ENCODE measurements at places on chromosomes 4 and X. TPM values are rescaled to one million over a fixed set of nuclear protein-coding genes. Genes with fewer than 3 reads are reported as not detected.

GRCh38 chrX:67777148-67777547 is 233.3 kb downstream of the AR start:
- no peak for DNase-seq
- no peak overlapping the region for H3K4me3 ChIP-seq
- H3K4me1 ChIP-seq, result no peaks in the 10 kb centered on the region
- H3K36me3 ChIP-seq, result no peaks in the 10 kb centered on the region

DNA sequence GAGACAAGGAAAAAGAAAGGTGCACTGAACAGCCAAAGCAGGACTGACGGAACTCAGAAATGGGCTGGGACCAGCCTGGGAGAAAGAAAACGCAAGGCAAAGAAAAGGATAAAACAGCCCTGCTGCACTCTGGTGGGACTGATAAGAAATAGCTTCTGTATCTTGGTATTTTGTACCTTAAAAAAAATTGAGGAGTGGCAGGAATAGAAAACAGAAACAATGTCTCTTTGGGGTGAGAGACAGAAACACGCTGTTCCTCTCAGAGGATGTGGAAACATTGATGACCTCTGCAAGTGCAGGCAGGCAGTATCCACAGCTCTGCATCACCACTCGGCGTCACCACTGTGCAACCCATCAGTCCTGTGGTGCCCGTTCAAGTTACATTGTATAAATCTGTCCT is 152.5 kb upstream of the SPRY1 start:
- no peaks in the 10 kb centered on the region for H3K27me3 ChIP-seq
- no peak overlapping the region for H3K4me3 ChIP-seq
- H3K27ac ChIP-seq, result no peak overlapping the region
- DNase-seq, result no peak
- no peaks in the 10 kb centered on the region for H3K36me3 ChIP-seq

- no peak overlapping the region for H3K27ac ChIP-seq
- no peaks in the 10 kb centered on the region for H3K4me1 ChIP-seq
- no peak overlapping the region for H3K4me3 ChIP-seq
- DNase-seq, result no peak
- H3K27me3 ChIP-seq, result no peaks in the 10 kb centered on the region
Measured at GRCh38 chr4:21304540-21304887, 604.3 kb downstream of the PACRGL start.

Gene CLDN22
- not detected for total RNA-seq

Gene CXCL1
- total RNA-seq, result not detected

GRCh38 chr4:48830706-48831531 is at the start of gene OCIAD1:
Gene OCIAD1, plus strand, starts transcription at chr4:48831088. Its CDS starts 1,537 bp downstream, at chr4:48832625.
- peaks cover 21% of the 10 kb centered on the region for H3K4me1 ChIP-seq
- peak within 1 kb of the TSS; percentile 96 for H3K27ac ChIP-seq
- DNase-seq, result peak; percentile 92
- H3K4me3 ChIP-seq, result peak within 1 kb of the TSS; percentile 90

Gene ADH6
- total RNA-seq, result not detected

Gene MAGEA4
- total RNA-seq, result not detected

- H3K27ac ChIP-seq, result peak overlapping the region; percentile 85
- peak; percentile 61 for DNase-seq
- H3K27me3 ChIP-seq, result no peaks in the 10 kb centered on the region
- H3K4me1 ChIP-seq, result peaks cover 31% of the 10 kb centered on the region
- H3K36me3 ChIP-seq, result no peaks in the 10 kb centered on the region
- H3K4me3 ChIP-seq, result peak overlapping the region; percentile 78
Measured at GRCh38 chr4:55545641-55546505, 836 bp downstream of the CLOCK start.

DNA sequence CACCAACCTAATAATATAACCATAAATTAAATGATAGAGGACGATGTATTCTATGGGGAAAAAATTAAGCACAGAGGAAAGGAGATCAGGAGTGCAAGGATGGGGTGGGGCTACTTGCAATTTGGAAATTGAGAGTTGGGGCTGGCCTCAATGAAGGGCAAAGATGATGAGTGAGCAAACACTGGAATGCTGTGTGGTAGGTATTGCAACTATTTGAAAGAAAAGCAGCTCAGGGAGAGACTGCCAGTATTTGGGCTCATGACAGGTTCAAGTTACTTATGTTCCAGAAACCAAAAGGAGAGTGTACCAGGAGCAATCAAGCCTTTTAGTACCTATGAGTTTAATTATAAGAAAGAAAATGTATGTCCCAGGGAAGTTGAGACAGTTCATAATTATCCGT is 47.4 kb downstream of the ASIC5 start:
- no peak for DNase-seq
- H3K27ac ChIP-seq, result no peak overlapping the region
- no peaks in the 10 kb centered on the region for H3K36me3 ChIP-seq
- no peak overlapping the region for H3K4me3 ChIP-seq
- H3K27me3 ChIP-seq, result no peaks in the 10 kb centered on the region

DNA sequence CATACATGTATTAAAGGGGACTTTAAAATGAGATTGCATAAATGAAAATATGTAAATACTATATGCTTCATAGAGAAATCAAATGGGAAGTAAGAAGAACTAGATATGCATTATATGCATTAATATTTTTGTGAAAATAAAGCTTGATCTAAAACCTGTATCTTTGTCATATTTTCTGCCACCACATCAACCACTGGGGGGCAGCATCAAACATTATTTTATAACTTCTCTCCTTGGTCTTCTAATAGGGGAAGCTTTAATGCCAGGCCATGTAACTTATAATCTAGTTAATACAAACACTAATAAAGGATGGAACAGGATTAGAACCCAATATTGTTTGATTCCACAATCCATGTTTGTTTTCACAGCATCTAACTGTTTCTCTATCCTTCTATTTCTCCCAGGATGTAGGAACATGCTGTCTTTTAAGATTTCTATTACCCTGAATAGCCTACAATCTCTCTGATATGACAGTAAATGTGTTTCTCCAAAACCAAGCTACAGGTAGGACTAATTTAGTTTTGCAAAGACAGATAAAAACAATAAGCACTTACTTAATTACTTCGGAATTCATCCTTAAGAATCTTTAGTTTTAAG is 10.0 kb downstream of the QRFPR start:
- no peaks in the 10 kb centered on the region for H3K4me1 ChIP-seq
- H3K36me3 ChIP-seq, result no peaks in the 10 kb centered on the region
- peaks cover 7% of the 10 kb centered on the region for H3K27me3 ChIP-seq
- no peak overlapping the region for H3K4me3 ChIP-seq

DNA sequence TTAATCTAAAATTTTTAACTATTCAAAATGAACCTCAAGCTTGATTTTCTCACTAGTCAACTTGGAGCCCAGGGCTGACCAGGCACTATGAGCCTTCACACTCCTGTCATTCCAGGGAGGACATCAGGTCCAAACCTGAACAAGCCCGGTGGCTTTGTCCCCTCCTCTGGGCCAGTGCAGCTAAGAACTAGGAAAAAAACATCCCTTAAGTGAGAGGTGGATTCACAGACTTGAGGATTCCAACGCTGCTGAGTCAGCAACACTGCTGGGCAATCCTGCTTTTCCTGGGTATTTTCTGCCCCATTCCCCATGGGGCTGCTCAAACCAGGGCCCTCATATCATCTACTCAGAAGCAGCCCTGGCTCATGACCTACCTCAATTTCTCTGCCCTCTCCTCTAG is 4.0 kb downstream of the RNF212 start:
- H3K36me3 ChIP-seq, result no peaks in the 10 kb centered on the region
- no peak overlapping the region for H3K27ac ChIP-seq
- no peak for DNase-seq
- H3K27me3 ChIP-seq, result no peaks in the 10 kb centered on the region
- H3K4me1 ChIP-seq, result no peaks in the 10 kb centered on the region

GRCh38 chrX:80513625-80514024 is 93.4 kb downstream of the TENT5D start:
- H3K27me3 ChIP-seq, result no peaks in the 10 kb centered on the region
- H3K4me3 ChIP-seq, result no peak overlapping the region
- H3K4me1 ChIP-seq, result no peaks in the 10 kb centered on the region
- no peak for DNase-seq
- no peaks in the 10 kb centered on the region for H3K36me3 ChIP-seq

Gene ATP2B3
- total RNA-seq, result not detected

- H3K36me3 ChIP-seq, result no peaks in the 10 kb centered on the region
- no peak overlapping the region for H3K27ac ChIP-seq
- H3K4me3 ChIP-seq, result no peak overlapping the region
- no peaks in the 10 kb centered on the region for H3K27me3 ChIP-seq
- no peaks in the 10 kb centered on the region for H3K4me1 ChIP-seq
Measured at GRCh38 chrX:146921204-146921603, 106.7 kb upstream of the CXorf51A start.

GRCh38 chr4:26936284-26937065 is 75.8 kb downstream of the STIM2 start:
- no peaks in the 10 kb centered on the region for H3K27me3 ChIP-seq
- no peak overlapping the region for H3K27ac ChIP-seq
- DNase-seq, result no peak
- peak overlapping the region; percentile 17 for H3K4me3 ChIP-seq

Gene GABRQ
- total RNA-seq, result not detected

Gene MAD2L1
- total RNA-seq, result 6.3 TPM

GRCh38 chrX:13821738-13822137 is 4.8 kb upstream of the GPM6B start:
- H3K4me1 ChIP-seq, result no peaks in the 10 kb centered on the region
- DNase-seq, result no peak
- no peak overlapping the region for H3K4me3 ChIP-seq
- no peaks in the 10 kb centered on the region for H3K27me3 ChIP-seq
- no peak overlapping the region for H3K27ac ChIP-seq
- no peaks in the 10 kb centered on the region for H3K36me3 ChIP-seq

DNA sequence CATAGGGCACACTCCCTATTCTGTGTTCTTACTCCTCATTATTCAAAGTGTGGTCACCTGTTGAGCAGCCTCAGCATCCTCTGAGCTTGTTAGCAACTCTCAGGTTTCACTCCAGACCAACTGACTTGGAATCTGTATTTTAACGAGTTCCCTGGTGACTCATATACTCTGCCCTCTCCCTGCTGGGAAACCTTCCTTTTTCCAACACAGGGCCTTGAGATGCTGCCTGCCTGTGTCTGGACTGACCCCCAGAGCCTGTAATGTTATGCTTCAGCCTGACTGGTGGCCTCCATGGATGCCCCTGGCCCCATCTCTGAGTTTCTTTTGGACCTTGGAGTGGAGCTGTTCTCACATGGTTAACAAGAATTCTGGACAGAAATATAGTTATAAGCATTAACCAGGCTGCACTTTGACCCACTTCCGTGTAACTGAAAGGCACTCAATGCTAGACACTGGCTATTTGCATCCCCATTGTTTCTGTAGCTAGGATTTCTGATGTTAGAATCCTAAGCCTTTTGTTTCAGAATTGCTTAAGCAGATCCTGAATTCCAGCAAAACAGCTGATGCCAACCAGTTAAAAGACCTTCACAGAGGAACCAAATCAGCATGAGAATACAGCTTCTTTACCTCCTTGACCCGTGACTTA is 262.6 kb downstream of the STIM2 start:
- no peaks in the 10 kb centered on the region for H3K4me1 ChIP-seq
- no peaks in the 10 kb centered on the region for H3K36me3 ChIP-seq
- no peak overlapping the region for H3K27ac ChIP-seq
- no peak for DNase-seq
- no peak overlapping the region for H3K4me3 ChIP-seq

- H3K4me3 ChIP-seq, result no peak overlapping the region
- H3K27me3 ChIP-seq, result no peaks in the 10 kb centered on the region
- DNase-seq, result no peak
- no peak overlapping the region for H3K27ac ChIP-seq
- no peaks in the 10 kb centered on the region for H3K4me1 ChIP-seq
- no peaks in the 10 kb centered on the region for H3K36me3 ChIP-seq
Measured at GRCh38 chr4:32243926-32244325, 1523.8 kb downstream of the PCDH7 start.

- DNase-seq, result no peak
- H3K4me1 ChIP-seq, result no peaks in the 10 kb centered on the region
- H3K4me3 ChIP-seq, result no peak overlapping the region
- no peaks in the 10 kb centered on the region for H3K36me3 ChIP-seq
Measured at GRCh38 chrX:141724186-141724585, 25.6 kb upstream of the SPANXD start.

Gene CYLC1
- total RNA-seq, result not detected

- H3K4me1 ChIP-seq, result no peaks in the 10 kb centered on the region
- no peak overlapping the region for H3K27ac ChIP-seq
- H3K36me3 ChIP-seq, result no peaks in the 10 kb centered on the region
- no peaks in the 10 kb centered on the region for H3K27me3 ChIP-seq
- no peak overlapping the region for H3K4me3 ChIP-seq
Measured at GRCh38 chr4:61210186-61210939, 10.2 kb downstream of the ADGRL3 start.

- H3K4me3 ChIP-seq, result no peak overlapping the region
- no peak overlapping the region for H3K27ac ChIP-seq
- no peaks in the 10 kb centered on the region for H3K36me3 ChIP-seq
- no peak for DNase-seq
- no peaks in the 10 kb centered on the region for H3K4me1 ChIP-seq
Measured at GRCh38 chr4:40379248-40379647, 44.1 kb downstream of the CHRNA9 start.

DNA sequence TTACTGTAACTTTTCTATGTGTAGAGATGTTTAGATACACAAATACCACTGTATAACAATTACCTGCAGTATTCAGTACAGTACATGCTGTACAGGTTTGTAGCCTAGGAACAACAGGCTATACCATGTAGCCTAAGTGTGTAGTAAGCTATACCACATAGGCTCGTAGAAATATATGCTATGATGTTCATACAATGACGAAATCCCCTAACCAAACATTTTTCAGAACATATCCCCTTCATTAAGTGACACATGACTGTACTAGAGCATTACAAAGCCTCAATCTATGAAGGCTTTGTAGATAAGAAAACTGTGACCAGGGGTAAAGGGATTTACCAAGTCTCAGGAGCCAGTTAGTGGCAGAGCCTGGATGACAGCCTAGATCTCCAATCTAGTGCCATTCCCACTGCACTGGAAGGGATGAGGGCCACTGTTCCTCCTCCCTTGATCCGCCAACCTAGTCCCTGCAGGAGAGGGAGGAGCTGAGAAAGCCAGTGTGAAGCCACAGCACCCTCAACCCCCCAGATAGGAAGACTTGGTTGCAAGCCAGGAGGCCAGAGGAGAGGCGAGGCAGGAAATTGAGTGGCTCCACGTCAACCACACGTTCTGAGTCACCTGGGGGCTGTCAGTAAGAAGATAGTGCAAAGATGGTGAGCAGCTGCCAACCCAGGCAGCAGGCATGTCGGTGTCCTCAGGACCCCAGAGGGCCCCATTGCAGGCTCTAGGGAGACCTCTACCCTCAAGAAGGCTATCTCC is 227.7 kb downstream of the BCOR start:
- no peak overlapping the region for H3K27ac ChIP-seq
- no peaks in the 10 kb centered on the region for H3K27me3 ChIP-seq
- no peak overlapping the region for H3K4me3 ChIP-seq
- no peaks in the 10 kb centered on the region for H3K36me3 ChIP-seq
- peak; percentile 19 for DNase-seq
- H3K4me1 ChIP-seq, result peaks cover 12% of the 10 kb centered on the region

DNA sequence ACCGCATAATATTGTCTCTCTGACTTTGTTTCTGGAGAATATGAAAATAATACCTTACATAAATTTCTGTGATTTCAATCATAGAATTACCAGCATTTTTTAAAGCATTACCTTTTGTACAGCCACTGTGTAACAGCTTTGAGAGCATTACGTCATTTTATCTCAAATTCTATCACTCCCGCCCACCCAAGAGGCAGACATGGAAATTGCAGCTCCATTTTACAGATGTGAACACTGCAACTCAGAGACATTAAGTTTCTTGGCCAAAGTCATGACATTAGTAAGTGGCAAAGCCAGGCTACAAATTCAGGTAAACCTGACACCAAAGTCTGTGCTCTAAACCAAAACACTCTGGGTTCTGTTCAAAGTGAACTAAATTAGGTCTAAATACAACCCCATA is 33.6 kb upstream of the KDR start:
- H3K27ac ChIP-seq, result no peak overlapping the region
- no peak for DNase-seq
- H3K27me3 ChIP-seq, result peaks cover 4% of the 10 kb centered on the region
- no peaks in the 10 kb centered on the region for H3K4me1 ChIP-seq

Gene CD38
- total RNA-seq, result 6.4 TPM
